Glutamatergic neuron (in vitro differentiated cells): ENCODE measurements at places on chromosomes 13 and 19.

GRCh38 chr19:23394511-23394910 lies 760 bp downstream of the ZNF91 start:
- DNase-seq = peak; percentile 31

DNA sequence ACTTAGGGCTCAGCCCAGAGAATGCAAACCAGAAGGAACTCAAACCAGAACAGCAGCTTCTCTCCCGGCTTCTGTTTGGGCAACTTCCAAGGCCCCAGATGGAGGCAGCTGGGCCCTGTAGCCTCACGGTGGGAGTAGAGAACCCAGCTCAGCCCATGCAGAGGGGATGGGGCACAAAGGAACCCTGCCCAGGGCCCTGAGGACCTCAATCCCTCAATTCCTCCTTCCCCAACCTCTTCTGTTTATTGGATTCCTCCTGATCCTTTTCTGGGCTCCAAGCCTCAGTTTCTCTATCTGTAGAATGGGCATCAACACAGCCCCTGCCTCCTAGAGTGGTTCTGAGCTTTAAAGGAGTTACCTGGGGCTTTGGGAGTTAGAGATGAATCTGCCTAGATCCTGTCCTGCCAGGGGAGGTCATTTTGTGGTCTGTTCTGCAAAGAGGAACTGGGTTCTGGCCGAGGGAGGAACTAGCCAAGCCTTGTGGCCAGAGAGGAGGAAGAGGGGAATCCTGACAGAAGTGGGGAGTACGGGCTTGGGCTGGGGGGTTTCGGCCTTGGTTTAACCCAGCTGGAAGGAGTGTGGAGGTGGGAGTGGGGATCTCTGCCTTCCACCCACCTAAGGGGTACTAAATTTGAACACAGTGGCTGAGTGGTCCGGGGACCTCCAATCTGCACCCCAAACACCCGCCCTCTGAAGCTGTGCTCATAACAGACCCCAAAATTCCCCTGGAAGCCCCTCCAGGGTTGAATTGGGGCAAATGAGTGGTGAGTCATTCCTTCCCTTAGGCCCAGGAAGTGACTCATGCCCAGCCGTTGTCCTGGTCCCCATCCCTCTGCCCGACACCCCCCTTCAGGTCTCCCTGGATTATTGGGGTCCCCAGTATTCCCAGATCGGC lies 2.7 kb downstream of the ADGRE5 start:
- DNase-seq = no peak

DNA sequence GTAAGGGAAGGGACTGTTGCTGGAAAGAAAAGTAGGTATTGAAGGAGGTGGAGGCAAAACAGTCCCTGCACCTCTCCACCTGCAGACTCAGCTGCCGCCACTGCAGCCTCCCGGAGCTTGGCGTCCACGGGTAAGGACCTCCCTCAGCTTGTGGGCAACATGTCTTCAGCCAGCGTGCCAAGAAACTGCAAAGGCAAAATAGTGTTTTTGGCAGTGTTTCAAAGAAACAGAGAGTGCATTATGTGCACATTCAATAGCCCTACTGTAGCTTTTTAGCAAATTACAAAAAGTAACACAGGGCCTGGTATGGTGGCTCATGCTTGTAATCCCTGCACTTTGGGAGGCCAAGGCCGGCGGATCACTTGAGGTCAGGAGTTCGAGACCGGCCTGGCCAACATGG lies 57.4 kb downstream of the ATP11A start:
- no peak for DNase-seq

GRCh38 chr13:74732736-74733385 lies 598.7 kb upstream of the KLF12 start:
- DNase-seq = no peak

DNA sequence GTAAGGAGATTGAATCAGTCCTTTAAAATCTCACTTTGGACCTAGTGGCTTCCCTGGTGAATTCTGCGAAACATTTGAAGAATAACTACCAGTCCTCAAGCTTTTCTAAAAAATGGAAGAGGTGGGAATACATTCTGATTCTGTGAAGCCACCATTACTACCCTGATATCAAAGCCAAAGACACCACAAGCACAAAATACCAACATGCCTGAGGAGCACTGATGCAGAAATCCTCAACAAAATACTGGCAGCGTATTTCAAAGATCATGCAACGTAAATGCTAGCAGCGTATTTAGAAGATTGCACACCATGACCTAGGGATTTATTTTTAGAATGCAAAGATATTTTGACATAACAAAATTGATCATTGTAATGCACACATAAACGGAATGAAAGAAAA lies 14.4 kb downstream of the ATP4B start:
- DNase-seq = no peak

GRCh38 chr13:113178070-113178895 lies 19.8 kb downstream of the PROZ start:
- no peak for DNase-seq

DNA sequence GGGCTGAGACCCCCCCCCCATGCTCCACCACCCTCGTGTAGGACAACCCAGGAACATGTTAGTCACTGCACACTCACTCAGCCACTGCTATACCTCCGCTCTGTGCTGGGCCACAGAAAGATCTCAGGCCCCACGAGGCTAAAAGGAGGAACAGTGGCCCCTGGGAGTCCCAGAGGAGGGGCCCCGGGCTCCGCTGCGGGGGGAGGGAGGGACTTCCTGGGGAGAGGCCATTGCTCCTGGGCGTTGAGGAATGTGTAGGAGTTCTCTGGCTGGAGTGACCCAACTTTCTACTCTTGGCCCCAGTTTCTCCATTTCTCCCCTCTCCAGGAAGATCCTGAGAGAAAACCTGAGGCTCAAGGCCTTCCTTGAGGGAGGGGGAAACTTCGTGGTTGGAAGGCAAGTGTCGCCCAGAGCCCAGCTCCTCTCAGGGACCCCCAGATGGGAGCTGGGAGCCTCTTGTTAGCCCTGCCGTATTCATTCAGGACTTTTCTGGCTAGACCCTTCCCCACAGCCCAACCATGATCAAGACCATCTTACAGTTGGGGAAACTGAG lies 13.6 kb downstream of the ONECUT3 start:
- DNase-seq = no peak
